ENCODE measurements at places on chromosomes 1 and 21.

- DNase-seq = no peak
Measured at GRCh38 chr1:182770232-182770631, 19.3 kb upstream of the NPL start.

GRCh38 chr21:36027347-36027746 is 33.0 kb downstream of the SETD4 start:
- DNase-seq = peak; percentile 79

DNA sequence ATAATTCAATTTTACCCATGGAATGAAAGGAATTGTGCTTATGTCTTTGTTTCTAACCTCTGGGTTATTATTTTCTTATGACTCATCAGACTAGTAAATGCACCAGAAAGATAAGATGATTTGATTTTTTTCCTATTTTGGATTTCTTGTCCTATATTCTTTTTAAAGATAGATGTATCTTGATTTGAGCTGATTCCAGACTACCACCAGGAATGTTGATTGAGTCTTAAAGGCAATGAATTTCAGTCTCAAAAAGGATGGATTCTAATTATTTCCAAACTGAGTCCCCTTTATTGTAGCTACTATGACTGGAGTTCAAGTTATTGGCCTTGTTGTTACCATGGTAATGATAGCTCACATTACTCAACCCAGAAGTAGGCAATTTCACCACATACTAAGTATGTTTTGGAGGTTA is 95.8 kb upstream of the RGS4 start:
- peak; percentile 86 for DNase-seq

- DNase-seq = no peak
Measured at GRCh38 chr1:41637367-41637766, 152.9 kb upstream of the EDN2 start.

DNA sequence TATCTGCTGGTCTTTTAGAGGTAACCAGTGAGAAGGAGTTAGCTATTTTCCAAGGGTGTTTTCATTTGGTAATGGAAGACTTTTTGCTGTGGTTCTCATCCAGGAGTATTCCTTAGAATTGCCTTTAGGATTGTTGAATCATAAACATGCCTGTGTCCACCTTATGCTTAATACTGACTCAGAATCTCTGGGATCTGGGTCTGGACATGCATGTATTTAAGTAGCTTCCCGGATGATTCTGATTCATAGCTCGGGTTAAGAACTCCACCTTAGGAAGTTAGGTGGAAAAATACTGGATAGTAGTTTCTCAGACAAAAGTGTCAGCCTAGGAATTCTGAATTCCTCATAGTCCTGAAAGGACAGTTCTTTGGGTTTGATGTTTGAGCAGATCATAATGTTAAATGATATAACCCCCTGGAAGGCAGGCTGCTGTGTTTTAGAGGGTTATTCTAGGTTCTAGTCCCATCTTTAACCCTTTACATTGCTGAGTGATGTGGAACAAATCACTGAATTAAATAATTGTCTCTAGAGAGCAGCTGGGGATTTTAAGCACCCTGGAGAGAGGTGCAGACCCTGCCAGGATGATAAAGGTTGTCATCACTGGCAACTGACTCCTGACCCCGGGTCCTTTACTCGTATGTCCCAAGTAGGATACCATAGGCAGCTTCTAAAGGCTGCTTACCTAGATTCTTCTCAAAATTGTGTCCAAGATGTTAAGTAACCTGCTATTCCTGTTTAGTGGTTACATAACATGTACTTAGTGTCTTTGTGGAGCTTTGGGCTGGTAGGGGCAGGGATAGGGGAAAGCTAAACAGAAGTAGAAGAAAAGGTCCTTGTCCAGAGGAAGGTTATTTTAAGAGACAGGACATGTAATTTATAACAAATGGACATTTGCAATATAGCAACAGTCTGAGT is 14.5 kb upstream of the C4BPB start:
- DNase-seq = peak; percentile 50
